ENCODE measurements at places on chromosomes 5 and 9. TPM values are rescaled to one million over a fixed set of nuclear protein-coding genes. Genes with fewer than 3 reads are reported as not detected.

DNA sequence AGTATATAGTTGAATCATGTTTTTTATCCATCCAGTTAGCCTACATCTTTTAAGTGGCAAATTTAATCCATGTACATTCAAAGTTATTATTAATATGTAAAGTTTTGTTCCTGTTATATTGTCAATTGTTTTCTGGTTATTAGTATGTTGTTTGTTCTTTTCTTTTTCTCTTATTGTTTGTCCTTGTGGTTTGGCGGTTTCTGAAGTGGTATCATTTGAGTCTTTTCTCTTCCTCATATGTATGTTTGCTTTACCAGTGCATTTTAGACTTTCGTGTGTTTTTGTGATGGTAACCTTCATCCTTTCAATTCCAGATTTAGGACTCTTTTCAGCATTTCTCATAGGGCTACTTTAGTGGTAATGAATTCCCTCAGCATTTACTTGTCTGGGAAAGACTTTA lies 130.4 kb upstream of the RFX3 start:
- no peak for DNase-seq

DNA sequence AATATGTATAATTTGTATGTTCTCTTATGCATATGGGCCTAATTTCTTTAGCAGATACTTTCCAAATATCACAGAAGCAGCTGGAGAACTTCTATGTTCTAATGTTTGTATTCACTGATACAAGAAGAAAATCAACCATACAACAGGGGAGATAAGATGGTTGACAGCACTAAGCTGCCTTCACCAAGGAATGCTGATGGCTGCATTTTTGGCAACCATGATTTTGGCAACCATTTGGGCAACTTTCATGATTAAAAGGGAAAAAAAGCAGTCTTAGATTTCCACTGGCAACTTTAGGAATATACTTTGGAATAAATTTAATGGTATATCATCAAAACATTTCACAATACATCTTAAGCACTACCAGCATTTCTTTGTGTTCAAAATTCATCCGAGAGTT lies 740.3 kb upstream of the CDH6 start:
- DNase-seq = no peak

The IARS1 gene
- total RNA-seq = 54.2 TPM

DNA sequence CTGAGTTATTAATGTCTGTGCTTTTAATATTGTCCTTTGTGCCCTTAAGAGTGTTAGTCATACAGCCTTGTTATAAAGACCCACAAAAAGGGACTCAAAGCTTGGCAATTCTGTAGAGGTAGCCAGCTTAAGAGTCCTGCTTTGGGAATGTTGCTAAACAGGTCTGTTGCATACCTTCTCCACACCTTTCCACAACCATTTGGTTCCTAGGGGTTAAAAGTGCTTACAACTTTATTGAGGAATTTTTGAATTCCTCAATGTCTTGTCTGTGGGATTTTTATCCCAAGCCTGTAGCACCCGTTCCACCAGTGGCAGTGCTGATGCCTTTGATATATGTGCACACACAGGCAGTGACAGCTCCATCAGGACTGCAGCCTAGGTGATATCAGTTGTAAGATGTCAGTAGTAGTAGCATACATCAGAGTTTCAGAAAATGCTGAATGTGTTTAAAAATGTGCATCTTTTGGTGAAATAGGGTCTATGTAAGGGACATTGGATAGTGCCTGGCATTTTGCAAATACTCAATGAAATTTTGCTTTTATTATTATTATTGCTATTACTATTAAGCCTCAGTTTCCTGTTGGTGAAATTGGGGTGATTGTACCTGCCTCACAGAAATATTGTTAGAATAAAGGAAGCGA lies 68.5 kb downstream of the WWC1 start:
- no peak for DNase-seq

The TAF11L6 gene
- total RNA-seq = not detected

GRCh38 chr9:2743937-2744529 lies 26.7 kb downstream of the KCNV2 start:
- DNase-seq = no peak

DNA sequence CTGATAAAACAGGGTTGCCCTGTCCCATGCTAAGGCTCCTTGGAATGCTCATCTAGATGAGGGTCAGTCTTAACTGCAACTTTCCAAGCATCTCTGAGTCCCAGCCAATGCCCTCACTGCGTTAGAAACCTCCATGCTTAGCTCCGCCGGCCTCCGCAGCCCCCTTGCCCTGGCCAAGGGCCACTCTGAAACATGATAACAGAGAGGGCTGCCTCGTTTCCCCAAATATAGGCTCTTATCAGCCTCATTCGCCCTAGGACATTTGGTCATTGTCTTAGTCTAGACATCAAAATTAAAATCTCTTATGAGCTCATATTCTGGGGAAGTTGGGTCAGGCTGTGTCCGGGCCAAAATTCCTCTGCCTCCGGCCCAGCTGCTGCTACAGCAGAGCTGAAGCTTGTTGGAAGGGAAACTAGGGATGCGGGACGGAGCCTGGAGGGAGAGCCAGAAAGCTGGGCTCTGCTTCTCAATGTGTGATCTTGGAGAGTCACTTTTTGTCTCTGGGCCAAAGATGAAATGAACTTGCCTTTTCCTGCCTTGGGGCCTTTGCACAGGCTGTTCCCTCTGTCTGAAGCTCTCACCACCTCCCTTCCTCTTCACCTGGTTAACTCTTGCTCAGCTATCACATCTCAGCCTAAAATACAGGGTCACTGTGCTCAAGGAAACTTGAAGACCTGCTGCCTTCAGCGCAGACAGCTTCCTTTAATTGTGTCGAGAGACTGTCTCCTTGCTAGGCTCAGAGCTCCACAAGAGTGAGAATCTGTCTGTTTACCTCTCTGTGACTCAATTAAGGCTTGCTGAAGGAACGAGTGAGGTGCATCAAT lies 191.3 kb downstream of the RGS3 start:
- peak; percentile 77 for DNase-seq

DNA sequence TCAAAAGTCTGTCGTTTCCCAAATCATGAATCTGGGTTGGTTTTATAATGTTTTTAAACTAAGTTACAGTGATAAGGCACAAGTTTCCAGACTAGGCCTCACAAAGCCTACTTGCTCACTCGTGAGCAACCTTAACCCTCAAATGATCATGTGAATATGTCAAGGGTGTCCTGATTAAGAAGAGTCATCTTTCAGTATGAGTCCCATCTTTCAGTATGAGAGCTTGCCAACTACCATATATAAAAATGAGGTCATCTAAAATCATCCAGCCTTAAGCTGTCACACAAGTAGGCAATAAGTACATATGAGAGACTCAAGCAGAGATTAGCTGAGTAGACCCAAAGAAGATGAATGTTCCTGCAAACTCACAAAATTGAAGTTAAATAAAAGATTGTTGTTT lies 668.4 kb upstream of the FAM174A start:
- DNase-seq = no peak

DNA sequence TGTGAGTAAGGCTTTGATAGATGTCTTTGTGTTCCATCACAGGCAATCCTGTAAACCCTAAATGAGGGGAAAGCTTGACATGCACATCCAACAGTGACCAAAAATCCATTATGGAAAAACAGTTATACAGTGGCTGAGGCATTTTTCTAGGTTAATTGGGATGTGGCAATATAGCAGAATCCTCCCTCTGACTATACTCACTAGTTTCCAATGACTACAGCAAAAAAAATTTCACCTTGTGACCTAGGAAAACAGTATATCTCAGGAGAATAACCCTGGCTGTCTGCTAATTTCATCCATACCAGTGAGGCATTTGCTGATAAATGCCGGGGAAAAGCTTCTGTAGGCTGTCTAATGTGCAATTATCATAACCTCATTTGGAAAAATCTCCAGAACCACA lies 49.9 kb upstream of the SNCAIP start:
- no peak for DNase-seq

GRCh38 chr5:122259995-122260394 lies 52.0 kb upstream of the SNCAIP start:
- DNase-seq = no peak

GRCh38 chr9:13705373-13705772 lies 425.9 kb upstream of the MPDZ start:
- DNase-seq = no peak

The NAIP gene
- 5.4 TPM for total RNA-seq

- DNase-seq = no peak
Observed at GRCh38 chr5:33933723-33934169, 2.4 kb upstream of the RXFP3 start.

GRCh38 chr9:110468950-110469349 lies 110.6 kb downstream of the SVEP1 start:
- no peak for DNase-seq

The TAF11L5 gene
- total RNA-seq = not detected

The MTAP gene
- total RNA-seq = 25.3 TPM

DNA sequence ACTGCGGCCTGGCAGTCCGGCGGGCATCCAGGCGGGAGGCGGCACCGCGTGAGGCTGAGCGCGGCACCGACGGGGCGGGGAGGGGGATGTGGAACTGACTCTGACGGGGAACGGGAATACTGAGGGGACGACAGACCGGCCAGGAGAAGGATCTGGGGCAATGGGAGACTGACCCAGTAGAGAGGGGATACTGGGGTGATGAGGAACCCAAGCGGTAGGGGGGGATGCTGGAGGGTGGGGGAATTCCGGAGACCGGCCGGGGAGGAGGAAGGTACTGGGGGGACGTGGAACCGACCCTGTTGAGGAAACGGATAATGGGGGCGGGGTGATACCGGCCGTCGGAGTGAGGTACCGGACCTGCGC lies 423 bp downstream of the IPPK start:
- no peak for DNase-seq

The TENT4A gene
- total RNA-seq = 9.5 TPM

The LECT2 gene
- total RNA-seq = not detected

GRCh38 chr5:125976421-125977000 lies 446.7 kb upstream of the GRAMD2B start:
- DNase-seq = no peak

- DNase-seq = no peak
Observed at GRCh38 chr9:72274916-72275315, 90.1 kb downstream of the ZFAND5 start.

DNA sequence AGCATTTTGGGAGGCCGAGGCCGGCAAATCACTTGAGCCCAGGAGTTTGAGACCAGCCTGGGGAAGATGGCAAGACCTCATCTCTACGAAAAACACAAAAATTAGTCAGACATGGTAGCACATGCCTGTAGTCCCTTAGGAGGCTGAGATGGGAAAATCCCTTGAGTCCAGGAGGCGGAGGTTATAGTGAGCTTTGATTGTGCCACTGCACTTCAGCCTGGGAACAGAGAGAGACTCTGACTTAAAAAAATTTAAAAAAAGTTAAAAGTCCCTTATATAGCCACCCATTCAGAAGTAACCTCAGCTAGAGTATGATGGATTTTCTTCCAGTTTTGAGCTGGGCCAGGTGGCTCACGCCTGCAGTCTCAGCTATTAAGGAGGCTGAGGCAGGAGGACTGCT lies 72.4 kb downstream of the UGCG start:
- DNase-seq = no peak

The PCSK1 gene
- total RNA-seq = 0.38 TPM

- no peak for DNase-seq
Observed at GRCh38 chr5:115749016-115749415, 67.4 kb downstream of the CDO1 start.

The ZNF367 gene
- total RNA-seq = 3.9 TPM
